Stimulated activated naive CD4-positive, alpha-beta T cell treated with Interleukin-2 at 50 U/mL for 16 hours (primary cell): ENCODE measurements at places on chromosomes 5 and 9.

DNA sequence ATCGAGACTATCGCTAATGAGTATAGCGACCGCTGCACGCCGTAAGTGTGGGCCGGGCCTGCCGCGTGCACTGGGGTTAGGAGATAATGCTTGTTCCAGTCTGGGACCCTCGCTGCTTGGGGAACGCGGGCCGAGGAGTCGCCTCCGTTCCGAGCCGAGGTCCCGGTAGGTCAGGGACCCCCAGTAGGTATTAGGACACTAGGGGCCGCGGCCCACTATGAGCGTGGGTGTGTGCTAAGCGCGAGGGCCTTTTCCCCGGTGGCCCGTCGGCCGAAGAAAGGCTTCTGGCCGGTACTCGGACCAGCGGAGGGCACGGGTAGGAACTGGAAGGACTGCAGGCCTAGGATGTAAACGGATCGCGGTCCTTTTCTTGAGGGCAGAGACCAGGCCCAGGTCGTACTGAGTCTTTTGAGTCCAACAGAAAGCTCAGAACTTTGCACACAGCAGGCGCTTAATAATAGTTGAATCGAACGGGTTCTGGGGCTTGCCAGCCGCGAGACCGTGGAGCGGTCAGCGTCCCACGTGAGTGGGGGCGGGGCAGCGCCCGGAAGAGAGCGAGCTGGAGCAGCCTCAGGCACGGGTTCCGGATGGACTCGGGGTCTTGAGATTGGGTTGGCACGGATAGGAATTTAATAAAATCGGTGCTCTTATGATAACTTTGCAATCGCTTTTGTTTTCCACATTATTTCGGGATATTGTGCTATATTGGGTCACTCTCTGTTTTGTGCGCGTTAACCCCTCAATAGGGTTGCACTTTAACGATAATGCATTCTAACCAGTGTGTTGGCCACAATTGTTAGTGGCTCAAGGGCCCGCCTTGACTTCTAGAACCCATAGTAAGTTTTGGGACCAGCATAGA is 733 bp downstream of the HSPA4 start:
- DNase-seq: peak; percentile 56

DNA sequence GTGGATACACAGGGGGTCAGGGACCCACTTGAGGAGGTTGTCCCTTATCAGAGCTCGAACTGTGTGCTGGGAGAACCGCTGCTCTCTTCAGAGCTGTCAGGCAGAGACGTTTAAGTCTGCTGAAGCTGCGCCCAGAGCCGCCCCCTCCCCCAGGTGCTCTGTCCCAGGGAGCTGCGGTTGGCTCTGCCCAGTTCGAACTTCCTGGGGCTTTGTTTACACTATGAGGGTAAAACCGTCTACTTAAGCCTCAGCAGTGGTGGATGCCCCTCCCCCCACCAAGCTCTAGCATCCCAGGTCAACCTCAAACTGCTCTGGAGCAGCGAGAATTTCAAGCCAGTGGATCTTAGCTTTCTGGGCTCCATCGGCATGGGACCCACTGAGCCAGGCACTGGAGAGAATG is 15.9 kb downstream of the SRD5A1 start:
- no peak for DNase-seq

DNA sequence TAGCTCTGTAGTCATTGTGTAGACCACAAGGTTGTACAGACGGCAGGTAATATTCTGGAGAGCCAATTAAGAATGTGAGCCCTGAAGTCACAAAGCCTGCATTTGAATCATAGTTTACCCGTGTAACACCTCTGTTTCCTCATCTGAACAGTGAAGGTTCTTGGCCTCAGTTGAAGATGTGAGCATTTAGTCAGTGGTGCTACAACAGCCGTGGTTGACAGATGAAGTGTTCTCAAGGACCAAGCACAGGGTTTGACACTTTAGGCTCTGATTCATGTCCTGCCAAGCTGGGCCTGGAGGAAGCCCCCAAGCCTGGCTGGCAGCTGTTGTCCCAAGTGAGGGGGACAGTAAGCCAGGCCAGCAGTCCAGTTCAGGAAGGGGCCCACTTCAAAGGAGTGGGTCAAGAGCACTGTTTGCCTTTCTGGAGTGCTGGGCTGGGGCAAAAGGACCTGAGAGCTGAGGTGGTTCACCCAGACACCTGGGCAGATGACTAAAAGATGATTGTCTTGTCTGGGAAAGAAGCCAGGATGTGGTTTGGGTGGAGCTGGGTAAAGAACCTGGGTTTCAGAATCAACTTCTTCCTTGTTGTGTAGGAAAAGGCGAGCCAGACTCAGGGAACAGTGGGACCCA is 20.7 kb downstream of the FAXDC2 start:
- no peak for DNase-seq

DNA sequence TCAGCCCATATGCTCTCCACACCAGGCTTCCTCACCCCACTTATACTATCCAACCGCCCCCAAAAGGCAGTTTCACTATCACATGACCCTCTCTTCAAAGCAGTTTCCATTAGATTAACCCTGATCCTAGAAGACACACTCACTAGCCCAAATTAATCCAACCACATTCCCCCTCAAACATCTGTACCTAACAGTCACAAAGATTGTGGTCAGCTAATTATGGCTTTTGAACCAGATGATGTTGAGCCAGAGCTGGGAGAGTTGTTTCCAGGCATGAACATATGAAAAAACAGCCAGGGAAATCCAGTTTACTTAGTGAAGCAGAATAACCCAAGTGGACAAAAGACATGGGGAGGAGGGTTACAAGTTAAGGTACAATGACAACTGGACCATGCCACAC is 131.2 kb downstream of the SPOCK1 start:
- no peak for DNase-seq

GRCh38 chr5:61620699-61621182 is 288.7 kb downstream of the ZSWIM6 start:
- no peak for DNase-seq

GRCh38 chr9:96513622-96514021 is 63.7 kb downstream of the HABP4 start:
- no peak for DNase-seq

DNA sequence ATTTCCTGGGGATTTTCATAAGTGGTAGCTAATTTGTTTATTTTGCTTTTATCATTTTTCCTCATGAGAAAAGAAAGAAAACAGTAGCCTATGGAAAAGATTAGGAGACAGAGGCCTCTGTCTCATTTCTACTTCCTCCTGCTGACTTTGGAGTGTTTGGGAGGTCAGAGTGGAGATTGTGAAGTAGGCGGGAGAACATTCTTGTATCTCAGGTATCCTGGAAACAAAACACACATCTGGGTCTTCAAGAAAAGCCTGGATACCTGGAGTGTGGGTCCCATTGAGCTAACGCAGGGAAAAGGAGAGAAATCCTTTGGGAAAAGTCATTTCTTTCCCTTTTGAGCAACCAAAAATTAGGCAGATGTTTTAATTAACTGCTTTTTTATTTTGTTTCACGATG is 161.5 kb upstream of the DMAC1 start:
- DNase-seq: no peak

GRCh38 chr9:71752928-71753327 is 15.4 kb downstream of the CEMIP2 start:
- DNase-seq: no peak

- no peak for DNase-seq
These were observed 12.9 kb downstream of the MSX2 start for GRCh38 chr5:174737330-174737729.

DNA sequence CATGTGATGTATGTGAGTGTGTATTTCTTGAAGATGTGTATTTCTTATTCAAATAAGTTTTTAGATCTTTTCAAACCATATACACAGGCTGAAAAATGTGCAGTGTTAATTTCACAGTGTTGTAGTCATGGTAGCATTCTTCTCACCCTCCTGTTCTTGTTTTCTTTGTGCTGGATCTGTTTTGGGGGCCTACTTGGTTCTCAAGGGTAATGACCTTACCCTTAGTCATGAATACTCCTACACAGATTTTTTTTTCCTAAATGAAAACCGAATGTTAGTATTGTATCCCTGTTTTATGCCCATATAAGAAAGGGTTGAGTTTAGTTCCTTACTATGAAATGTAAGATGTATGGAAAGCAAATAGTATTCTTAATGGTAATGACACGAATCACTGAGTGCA is 88.0 kb downstream of the SLC44A1 start:
- no peak for DNase-seq

- no peak for DNase-seq
These were observed 84.2 kb upstream of the ERCC6L2 start for GRCh38 chr9:95791286-95791685.

DNA sequence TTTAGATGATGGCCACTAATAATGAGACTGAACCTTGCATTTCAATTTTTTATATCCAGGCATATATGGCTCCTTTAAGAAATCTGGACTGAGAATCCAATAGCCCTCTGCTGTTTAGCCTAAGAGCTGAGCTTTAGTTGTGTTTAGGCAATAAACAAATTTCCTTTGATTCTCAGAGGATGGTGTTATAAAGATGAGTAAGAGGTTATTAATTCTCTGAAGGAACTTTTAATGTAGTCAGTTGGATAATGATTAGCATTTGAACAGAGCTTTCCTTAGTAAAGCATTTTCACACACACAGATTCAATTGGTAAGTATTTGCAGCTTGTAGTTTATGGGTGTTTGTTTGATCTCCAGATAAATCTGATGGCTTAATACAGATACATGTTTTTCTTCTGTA is 149.6 kb downstream of the PRR16 start:
- no peak for DNase-seq

DNA sequence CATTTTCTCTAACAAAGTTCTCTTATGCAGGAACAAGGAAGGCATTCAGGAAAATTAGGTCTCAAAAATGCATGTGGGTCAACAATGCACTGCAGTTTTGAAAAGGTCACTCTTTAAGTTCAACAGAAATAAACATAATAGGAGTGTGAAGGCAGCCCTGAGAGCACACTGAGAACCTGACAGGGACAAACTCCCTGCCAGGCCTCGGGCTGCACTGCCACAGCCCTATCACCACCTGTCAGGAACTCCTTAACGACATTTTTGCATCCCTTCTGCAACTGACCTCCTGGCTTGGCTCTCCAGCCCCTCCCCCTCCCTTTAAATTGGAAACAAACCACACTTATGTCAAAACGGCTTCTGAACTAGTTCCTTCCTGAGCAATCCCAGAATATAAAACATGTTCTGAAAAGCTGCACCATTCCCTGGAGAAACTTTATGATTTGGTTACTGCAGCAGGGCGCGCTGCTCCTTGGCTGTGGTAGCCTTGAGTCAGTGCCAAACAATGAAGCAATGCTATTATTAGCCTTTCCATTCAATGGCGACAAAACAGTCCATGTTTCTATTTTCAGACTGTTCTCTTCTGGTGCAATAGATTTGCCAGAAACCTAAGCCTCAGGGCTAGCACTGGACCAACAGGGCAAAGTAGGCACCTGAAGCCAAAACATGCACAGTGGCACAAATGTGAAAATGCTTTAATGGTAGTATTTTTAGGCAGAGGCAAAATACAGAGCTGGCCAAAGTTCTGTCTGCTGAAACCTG is 160.1 kb upstream of the ZNF608 start:
- DNase-seq: no peak

GRCh38 chr5:139376364-139376763 is 6.7 kb downstream of the SLC23A1 start:
- DNase-seq: no peak

- no peak for DNase-seq
These were observed 201.2 kb upstream of the GAS1 start for GRCh38 chr9:87148331-87149104.

GRCh38 chr9:121262953-121263352 is 5.0 kb upstream of the GSN start:
- DNase-seq: no peak

DNA sequence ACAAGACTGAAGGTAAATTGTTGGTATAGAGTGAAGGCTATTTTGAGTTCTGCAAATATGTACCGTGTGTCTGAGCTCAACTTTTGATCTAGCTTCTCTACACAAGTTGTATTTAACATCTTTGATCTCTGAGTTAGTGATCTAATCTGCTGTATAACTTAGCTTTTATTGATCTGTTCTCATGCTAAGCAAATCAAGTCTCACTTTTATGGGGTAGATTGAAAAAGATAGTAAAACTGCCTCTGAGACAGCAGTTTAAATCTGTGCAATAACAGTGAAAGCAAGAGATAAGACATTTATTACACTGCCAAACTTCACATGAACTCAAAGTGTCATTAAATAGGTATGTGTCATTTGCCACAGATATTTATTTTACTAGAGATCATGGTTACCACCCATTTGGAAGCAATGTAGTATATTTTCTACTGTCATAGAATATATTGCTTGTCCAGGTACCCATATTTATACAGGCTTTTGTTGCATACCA is 477.3 kb downstream of the ISL1 start:
- no peak for DNase-seq

GRCh38 chr5:60453186-60453976 is 246.6 kb downstream of the DEPDC1B start:
- DNase-seq: no peak

DNA sequence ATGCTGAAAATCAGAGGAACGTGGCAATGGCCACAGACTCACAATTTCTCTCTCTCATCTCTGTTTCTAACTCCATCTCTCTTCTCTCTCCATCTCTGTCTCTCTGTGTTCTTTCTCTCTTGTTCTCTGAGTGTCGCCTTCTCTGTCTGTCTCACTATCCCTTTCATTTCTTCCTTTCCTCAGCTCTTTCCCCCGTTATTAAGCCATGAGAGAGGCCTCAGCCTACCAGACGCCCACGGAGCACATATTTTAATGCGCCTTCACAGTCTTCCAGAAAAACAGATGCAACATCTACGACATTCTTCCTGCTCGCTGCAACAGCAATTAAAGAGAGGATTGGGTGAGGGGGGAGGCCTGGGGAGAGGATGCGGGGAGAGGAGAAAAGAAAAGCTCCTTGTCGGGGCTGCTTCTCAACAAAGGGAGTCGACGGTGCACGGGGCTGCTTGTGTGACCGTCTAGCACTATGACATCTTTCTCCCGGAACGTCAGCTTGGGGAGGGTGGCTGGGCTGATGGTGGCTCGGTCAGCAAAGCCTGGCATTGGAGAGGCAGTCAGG is 37.7 kb upstream of the NEURL1B start:
- DNase-seq: no peak

GRCh38 chr9:124352616-124353015 is 62.6 kb downstream of the PSMB7 start:
- DNase-seq: no peak

- DNase-seq: no peak
These were observed 12.9 kb downstream of the RGMB start for GRCh38 chr5:98786191-98786853.

DNA sequence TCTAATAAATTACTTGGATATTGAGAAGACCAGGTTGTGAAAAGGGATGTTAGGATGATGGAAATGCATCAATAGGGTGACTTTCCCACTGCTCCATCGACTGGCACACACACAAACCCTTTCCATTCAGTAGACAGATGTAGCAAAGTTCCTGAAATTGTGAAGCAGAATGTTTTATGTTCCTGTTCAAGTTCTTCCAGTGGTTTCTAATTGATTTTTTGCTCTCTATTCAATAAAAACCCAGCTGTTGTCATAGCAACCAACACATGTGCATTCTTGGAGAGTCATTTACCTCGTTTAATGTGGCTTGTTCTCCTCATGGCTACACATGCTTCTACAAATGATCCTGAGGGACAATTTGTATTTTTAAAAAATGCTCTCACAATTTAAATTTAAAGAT is 244.6 kb downstream of the RAB3C start:
- no peak for DNase-seq

GRCh38 chr9:2536511-2536910 is 85.1 kb upstream of the VLDLR start:
- DNase-seq: no peak
